ENCODE measurements at places on chromosomes 3 and 15.
A peak's percentile ranks its signal among the peaks of the same experiment; 100 is the strongest.

GRCh38 chr3:187788984-187789857 lies 44.0 kb upstream of the BCL6 start:
- DNase-seq = no peak

- DNase-seq = no peak
These were observed 58.7 kb upstream of the ARHGEF26 start for GRCh38 chr3:154062513-154062912.

- no peak for DNase-seq
These were observed 21.1 kb downstream of the GTF2E1 start for GRCh38 chr3:120763601-120764000.

GRCh38 chr15:57777003-57777402 lies 70.5 kb downstream of the POLR2M start:
- no peak for DNase-seq

GRCh38 chr3:124419303-124419702 lies 310.9 kb upstream of the UMPS start:
- no peak for DNase-seq

DNA sequence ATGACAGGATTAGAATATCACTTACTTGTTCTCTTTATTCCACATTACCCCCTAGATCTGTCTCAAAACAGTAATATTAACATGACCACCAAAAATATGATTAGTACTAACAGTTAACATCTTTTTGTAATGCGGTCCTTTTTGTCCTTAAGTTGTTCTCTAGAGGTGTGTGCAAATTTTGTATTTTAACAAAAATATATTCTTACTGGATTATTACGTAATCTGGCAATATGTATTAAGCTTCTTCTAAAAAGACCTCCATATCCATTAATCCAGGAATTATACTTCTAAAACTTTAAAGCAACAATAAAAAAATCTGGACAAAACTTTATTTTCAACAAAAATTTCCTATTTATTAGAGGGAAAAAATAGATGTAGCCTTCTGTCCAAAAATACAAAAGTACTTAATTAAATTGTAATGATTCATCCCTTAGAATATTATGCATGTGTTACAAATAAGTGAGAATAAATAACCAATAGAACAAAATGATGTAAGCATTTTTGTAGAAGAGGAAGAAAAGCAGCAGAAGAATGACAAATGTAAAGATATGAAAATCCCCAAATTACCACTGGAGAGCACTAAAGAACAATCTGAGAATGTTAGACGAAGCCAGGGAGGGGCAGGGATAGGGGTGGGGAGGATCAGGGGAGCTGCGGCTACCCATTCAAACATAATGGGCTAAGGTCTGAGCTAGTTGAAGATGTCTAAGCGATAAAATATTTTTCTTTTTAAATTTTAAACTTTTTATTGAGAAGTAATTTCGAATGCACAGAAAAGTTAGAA lies 945.6 kb downstream of the MCTP2 start:
- peak; percentile 54 for DNase-seq

- DNase-seq = no peak
These were observed 232.3 kb upstream of the MRPL3 start for GRCh38 chr3:131735116-131735515.

GRCh38 chr3:134666466-134666865 lies 15.6 kb upstream of the KY start:
- DNase-seq = no peak

GRCh38 chr3:13105181-13105895 lies 32.1 kb upstream of the IQSEC1 start:
- DNase-seq = no peak

- no peak for DNase-seq
These were observed 2.3 kb downstream of the RNF13 start for GRCh38 chr3:149815321-149815720.

GRCh38 chr3:14565868-14566588 lies 25.9 kb upstream of the GRIP2 start:
- peak; percentile 29 for DNase-seq

GRCh38 chr3:89266074-89266473 lies 158.7 kb downstream of the EPHA3 start:
- DNase-seq = no peak

DNA sequence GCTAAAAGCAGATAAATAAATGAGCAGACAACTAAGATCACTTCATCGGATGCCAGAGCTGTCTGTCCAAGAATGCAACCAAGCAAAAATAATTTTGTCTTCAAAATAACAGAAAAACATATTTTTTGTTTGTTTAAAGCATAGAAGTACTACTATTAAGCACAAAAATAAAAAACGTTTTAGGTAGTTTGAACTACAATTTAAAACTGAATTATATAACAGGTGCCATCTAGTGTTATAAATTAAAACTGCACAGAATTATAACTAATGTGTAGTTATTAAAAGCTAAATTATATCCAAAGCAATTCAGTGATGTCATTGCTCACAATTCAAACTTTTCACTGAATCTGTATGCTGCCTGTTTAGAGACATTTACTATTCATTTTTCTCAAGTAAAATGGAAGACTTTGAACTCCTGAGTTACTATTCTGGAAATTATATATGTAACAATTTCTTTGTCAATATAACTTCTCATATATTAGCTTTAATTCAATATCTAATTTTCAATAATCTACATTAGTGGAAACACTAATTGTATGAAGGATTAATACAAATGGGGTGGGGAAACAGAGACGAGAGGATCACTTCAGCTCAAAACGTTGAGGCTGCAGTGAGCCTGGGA lies 29.5 kb downstream of the LINS1 start:
- DNase-seq = peak; percentile 31

GRCh38 chr15:63218100-63218808 lies 28.8 kb downstream of the RAB8B start:
- DNase-seq = no peak
